CD4-positive, alpha-beta memory T cell (primary cell): ENCODE measurements at places on chromosomes 11 and 22.

DNA sequence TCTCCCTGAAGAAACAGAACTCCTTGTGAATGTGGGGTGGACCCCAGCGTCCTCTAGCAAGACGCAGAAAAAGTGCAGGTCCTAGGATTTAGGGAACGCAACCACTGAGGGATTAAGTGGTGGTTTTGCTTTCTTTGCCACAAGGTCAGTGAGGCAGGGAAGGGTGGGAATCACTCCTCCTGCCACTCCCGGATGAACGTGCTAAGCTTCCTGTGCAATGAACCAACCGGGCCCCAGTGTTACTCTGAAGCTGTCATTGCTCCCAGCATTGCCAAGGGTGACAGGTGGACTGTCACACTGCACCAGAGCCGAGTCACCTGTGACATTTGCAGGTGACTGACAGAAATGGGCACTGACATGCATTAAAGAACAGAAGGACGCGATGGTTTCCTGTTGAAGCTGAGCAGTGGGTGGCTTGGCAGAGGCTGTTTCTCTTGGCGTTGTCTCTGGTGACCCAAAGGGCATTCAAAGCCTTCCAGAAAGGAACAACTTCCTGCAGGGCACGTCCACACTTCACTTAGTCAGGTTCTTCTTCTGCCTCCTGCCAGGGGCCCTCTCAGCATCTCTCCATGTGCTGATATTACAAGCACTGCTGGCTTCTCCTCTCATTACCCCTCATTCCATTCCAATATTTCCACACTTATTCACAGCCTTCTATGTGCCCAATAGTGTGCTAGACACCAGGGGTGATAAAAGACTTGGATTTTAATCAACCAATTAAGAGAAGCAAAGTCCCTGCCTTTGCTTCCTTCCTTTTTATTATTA is 9.7 kb downstream of the KIRREL3 start:
- no peak for DNase-seq

GRCh38 chr11:86488553-86488952 is 113.9 kb downstream of the CCDC81 start:
- no peak for DNase-seq

DNA sequence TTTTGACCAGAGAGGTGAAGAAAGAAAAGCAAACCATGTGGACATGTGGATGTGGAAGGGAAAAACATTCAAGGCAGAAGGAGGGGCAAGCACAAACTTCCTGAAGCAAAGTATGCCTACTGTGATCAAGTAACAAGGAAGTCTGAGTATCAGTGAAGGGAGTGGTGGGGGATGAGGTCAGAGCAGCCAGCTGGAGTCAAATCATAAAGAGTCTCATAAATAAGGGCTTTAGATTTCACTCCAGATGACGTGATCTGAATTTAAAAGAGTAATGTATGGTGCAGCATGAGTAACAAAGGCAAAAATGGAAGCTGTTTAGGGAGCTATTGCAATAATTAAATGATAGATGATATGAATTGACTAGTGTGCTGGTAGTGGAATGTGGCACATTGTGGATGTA is 665.4 kb upstream of the CCDC90B start:
- no peak for DNase-seq

DNA sequence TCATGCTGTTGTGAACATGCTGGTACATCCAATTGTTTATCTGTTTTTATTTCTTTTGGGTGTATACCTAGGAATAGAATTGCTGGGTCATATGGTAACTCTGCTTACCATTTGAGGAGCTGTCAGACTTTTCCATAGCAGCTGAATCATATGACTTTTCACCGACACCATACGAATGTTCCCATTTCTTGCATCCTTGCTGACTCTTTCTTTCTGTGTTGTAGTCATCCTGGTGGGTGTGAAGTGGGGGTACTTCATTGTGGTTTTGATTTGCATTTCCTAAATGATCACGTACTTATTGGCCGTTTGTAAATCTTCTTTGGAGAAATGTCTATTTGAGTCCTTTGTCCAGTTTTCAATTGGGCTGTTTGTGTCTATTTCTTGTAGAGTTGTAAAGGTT is 26.5 kb downstream of the ATXN10 start:
- DNase-seq, result no peak

GRCh38 chr11:67409781-67410368 is 5.6 kb upstream of the CARNS1 start:
- DNase-seq, result no peak
